Trophoblast cell (in vitro differentiated cells and primary cell): ENCODE measurements at places on chromosomes 12 and 14.
A peak's percentile ranks its signal among the peaks of the same experiment; 100 is the strongest.

- no peak for DNase-seq
Observed at GRCh38 chr12:6533653-6533922, 729 bp upstream of the GAPDH start.

- DNase-seq: no peak
Observed at GRCh38 chr14:92356677-92357076, 33.7 kb downstream of the SLC24A4 start.

DNA sequence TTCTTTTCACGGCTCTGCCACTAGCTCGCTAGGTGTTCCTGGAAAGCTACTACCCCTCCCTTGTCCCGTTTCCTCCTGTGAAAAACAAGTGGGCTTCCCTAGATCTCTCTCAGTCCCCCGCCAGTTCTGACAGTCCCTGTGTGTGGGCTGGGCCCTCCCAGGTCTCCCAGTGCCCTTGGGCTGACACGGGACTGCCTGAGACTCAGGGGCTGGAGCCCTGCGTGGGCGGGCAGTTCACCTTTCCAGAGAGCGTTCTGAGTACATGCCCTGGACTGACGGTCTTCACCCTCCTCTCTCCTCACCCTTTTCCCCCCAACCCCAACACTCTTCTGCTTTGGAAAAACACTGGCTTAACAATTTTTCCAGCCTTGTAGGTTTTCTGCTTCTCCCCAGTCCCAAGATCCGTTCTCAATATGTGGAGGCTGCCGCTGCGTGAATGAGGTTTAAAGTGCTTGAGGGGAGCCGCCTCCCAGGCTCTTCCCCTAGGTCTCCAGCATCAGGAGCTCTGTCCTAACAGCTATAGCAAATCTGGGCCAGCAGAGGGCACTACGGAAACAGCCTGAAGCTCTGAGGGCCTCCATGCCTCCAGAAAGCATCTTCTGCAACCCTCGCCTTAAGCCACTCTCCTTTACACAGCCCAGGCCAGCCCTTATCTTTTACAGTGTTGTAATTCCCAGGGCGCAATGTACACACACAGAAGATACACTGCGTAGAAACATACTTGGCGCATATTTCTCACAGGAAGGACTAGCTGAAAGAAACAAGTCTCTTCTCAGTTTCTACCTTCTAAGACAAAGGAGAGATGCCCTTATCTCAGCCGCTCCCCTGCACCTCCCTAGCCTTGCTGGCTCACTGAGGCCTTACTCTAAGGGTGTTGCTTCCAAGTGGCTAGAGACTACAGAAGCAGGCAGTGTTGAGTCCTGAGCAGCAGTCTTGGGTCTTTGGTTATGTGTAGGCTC, 10.4 kb upstream of the DCD start:
- DNase-seq: peak; percentile 98

GRCh38 chr14:68380329-68380741, 412.5 kb downstream of the ZFP36L1 start:
- DNase-seq: no peak

GRCh38 chr14:54564071-54564867, 2.7 kb upstream of the SAMD4A start:
- no peak for DNase-seq
